Central memory CD8-positive, alpha-beta T cell (primary cell): ENCODE measurements at places on chromosomes 3 and 15.

DNA sequence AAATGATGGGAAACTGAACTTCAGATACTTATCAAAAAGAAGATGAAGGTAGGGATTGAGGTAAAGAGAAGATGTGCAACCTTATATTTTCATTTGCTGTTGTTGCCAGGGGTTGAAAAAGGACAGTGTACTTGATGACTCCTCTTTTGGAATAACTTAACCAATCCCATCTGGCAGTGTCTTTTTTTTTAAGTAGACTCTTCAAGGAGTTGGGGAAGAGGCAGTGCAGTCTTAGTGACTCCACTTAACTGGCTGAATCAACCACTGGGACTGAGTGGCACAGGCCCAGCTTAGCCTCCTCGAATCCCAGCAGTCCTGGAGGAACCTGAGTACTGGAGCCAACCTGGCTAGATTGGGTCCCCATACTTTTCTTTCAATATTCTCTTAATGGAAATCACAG, 27.3 kb upstream of the FILIP1L start:
- no peak for DNase-seq

DNA sequence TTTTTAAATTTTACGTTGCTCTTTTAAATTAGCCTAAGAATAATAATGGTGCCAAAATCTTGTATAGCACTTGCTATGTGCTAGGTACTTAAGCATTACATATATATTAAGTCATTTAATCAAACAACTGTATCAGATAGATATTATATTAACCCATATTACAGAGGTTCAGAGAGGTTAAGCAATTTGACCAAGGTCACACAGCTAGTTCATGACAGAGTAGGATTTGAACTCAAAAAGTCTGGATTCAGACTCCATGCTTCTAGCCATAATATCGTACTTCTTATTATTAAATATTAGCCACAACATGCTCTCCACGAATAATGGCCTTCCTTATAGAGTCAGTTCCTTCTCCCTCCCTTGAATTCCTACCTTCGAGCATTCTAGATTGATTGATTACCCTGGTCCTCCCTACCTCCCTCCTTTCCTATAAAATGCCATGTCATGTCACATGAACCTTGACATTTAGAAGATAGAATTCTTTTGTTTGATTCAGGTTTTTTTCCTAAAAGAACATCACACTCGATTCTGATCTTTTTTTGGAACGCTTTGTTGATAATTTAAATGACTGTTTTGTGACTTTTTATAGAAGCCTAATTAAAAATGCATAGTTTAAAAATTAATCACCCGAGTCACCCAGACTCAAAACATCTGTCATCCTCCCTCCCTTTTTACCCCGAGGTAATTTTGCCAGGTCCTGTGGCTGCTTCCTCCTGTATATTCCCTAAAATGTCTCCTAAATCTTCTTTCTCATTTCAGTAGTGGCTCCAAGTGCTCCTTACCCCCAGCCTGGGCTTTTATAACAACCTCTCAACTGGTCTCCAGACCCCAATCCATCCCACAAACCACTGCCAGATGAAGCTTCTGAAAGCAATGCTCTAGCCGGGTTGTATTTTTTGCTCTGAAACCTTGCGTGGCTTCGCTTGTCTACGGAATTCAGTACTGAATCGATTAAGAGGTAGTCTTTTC, 8.5 kb upstream of the PSMD6 start:
- DNase-seq, result no peak

DNA sequence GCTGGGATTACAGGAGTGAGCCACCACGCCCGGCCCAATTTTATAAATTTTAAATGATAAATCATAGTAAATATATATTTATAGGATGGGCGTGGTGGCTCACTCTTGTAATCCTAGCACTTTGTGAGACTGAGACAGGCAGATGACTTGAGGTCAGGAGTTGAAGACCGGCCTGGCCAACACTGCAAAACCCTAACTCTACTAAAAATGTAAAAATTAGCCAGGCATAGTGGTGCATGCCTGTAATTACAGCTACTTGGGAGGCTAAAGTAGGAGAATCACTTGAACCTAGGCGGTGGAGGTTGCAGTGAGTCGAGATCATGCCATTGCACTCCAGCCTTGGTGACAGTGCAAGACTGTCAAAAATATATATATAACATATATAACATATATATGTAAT, 26.4 kb downstream of the MFN1 start:
- DNase-seq, result no peak

DNA sequence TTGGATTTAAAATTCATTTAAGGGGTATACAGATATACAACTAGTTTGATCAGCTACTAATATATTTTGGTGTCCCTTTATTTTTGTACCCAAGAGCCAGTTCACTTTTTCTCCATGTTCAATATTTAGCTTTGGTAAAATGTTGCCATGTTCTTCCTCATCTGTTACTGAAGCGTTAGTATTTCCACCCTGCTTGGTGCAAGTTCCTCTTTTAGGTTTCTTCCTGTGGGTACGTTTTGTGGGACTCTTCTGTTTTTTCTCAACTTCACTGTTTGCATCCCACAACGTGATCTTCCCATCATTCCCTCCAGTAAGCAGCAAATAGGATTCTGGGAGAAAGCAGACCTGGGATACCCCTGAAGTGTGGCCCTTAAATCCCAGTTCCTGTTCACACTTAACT, 14.1 kb downstream of the WDR53 start:
- no peak for DNase-seq

- no peak for DNase-seq
Observed at GRCh38 chr15:40234783-40235182, 4.1 kb upstream of the PAK6 start.

DNA sequence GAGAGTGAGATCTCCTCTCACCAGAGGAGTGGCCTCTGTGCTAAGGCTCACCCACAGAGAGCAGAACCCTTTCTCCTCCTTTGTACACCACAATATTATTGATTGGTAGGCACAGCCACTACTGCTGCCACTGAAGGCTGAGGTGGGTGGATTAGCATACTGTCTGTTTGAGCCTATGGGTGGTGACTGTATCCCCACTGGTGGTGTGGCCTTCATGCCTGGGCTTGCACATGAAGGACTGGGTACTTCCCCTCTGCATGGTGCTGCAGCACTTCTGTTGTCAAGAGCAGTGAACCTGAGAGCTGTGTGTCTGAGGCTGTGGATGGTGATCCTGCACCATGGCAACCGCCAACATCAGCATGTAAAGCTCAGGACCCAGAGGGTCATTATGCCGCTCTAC, 35.7 kb upstream of the NECTIN3 start:
- no peak for DNase-seq

DNA sequence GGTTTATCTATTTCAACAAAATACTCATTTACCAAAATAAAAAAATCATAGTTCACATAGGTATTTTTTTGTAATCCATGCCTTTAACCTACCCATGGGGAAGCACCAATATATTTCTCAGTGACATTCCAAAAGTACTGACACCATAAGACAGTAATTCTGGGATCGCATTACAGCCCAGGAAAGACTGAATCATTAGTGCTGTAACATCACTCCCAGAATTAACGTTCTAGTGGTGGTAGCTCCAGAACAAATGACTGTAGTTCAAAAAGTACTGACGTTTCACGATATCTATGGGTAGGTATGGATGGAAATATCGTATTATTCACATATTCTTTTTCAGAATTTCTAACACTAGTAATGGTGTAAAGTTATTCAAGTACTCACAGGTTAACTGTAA, 54.3 kb upstream of the NEK10 start:
- DNase-seq, result no peak

GRCh38 chr3:13863382-13863952, 16.4 kb downstream of the WNT7A start:
- DNase-seq, result no peak

GRCh38 chr15:96200357-96200967, 130.0 kb upstream of the NR2F2 start:
- DNase-seq, result no peak

GRCh38 chr15:69126054-69126469, 34.4 kb upstream of the GLCE start:
- no peak for DNase-seq

GRCh38 chr15:96106628-96107027, 223.9 kb upstream of the NR2F2 start:
- no peak for DNase-seq

- no peak for DNase-seq
Observed at GRCh38 chr15:79341396-79341795, 30.5 kb downstream of the TMED3 start.

DNA sequence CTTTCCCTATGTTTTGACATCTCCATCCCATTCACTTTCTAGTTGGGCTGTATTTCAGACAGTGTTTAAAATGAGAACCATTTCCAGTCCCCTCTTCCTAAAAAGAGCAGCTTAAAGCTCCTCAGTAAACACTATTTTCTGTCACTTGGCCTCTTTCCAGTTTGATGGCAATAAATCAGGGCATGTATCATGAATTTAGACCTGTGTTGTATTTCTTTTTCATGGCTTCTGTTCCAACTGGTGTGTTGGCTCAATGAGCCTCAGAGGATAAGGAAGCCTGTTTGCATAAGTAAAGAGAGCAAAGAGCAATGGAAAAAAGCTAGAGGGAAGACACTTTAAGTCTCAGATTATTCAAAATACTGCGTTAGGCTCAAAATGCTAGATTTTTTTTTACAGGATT, 7.2 kb downstream of the CCDC80 start:
- no peak for DNase-seq

- DNase-seq, result no peak
Observed at GRCh38 chr3:27628026-27628750, 93.9 kb downstream of the EOMES start.

- no peak for DNase-seq
Observed at GRCh38 chr3:32934150-32934742, 17.2 kb upstream of the CCR4 start.

- DNase-seq, result peak; percentile 59
Observed at GRCh38 chr15:88627463-88627862, 6.3 kb downstream of the AEN start.
